Thoracic aorta (tissue), 2 donors: ENCODE measurements at places on chromosomes 4 and X.

- H3K4me3 ChIP-seq = no peak overlapping the region
- H3K4me1 ChIP-seq = no peaks in the 10 kb centered on the region
- no peak for DNase-seq
- no peaks in the 10 kb centered on the region for H3K36me3 ChIP-seq
- H3K27me3 ChIP-seq = no peaks in the 10 kb centered on the region
These were observed 133.1 kb downstream of the ARAP2 start for GRCh38 chr4:36111172-36111571.

- no peaks in the 10 kb centered on the region for H3K4me1 ChIP-seq
- H3K27me3 ChIP-seq = no peaks in the 10 kb centered on the region
- no peaks in the 10 kb centered on the region for H3K36me3 ChIP-seq
- peak overlapping the region; percentile 64 for H3K4me3 ChIP-seq
These were observed 926 bp downstream of the NDP start for GRCh38 chrX:43971966-43972961.

GRCh38 chrX:14618177-14618965, 89.0 kb downstream of the GLRA2 start:
- H3K27ac ChIP-seq = no peak overlapping the region
- H3K36me3 ChIP-seq = no peaks in the 10 kb centered on the region
- H3K4me1 ChIP-seq = no peaks in the 10 kb centered on the region
- DNase-seq = no peak
- no peak overlapping the region for H3K4me3 ChIP-seq
- H3K27me3 ChIP-seq = no peaks in the 10 kb centered on the region

DNA sequence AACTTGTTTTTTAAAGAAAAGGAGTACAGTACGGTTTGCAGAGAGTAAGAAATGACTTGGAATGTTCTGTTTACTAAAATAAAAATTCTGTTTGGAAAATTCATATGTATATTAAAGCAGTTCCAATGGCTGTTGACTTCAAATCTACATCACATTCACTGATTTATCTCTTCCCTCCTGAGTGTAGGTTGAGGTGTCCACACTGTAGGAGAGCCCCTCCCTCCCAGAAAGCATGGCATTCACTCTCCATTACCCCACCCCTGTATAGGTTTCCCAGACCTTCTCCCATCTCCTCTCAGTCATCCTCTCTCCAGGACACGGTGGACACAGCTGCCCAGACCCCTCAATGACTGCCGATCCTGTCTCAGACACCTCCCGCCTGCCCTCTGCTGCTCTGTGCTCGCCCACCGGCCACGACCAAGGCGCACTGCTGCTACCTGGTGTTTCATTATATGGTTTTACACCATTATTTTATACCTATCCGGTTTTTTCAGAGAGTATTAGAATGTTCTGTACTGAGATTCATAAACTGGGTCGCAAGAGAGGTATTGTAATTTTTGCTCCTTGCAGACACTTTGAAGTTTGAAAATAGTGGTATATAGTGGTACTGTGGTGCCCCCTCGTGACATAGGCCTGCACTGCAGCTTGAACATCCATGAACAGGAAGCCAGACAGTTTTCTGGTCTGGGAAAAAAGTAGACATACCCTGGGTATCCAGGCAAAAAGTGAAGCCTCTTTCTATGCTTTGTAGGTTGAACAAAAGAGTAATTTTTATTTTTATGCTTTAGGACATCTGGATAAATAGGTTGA, 38.8 kb upstream of the BEX4 start:
- no peaks in the 10 kb centered on the region for H3K4me1 ChIP-seq
- H3K27ac ChIP-seq = no peak overlapping the region
- no peak overlapping the region for H3K4me3 ChIP-seq
- peak; percentile 2 for DNase-seq
- H3K27me3 ChIP-seq = no peaks in the 10 kb centered on the region

GRCh38 chr4:98181809-98182208, 38.5 kb upstream of the STPG2 start:
- no peak overlapping the region for H3K4me3 ChIP-seq
- no peaks in the 10 kb centered on the region for H3K36me3 ChIP-seq
- no peak overlapping the region for H3K27ac ChIP-seq
- no peak for DNase-seq

DNA sequence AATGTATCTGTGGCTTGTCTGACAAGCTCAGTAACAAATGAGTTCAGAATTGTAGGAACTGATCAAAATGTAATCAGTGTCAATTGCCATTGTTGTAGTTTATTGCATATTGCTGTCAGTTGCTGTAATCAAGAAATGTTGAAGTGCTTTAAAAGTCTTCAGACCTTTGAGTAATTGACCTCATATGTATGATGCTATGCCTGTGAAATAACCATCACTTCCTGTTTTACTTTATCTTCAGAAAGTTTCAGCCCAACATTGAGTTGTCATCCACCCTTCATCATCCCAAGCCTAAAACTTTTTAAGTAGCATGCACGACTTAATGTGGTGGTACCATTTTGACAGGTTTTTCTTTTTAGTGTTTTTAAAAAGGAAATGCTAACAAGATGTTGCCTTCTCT, 212.4 kb downstream of the ARHGAP10 start:
- H3K4me1 ChIP-seq = peaks cover 22% of the 10 kb centered on the region
- no peaks in the 10 kb centered on the region for H3K27me3 ChIP-seq
- H3K4me3 ChIP-seq = no peak overlapping the region
- H3K27ac ChIP-seq = no peak overlapping the region
- peaks cover 25% of the 10 kb centered on the region for H3K36me3 ChIP-seq
